ENCODE measurements at places on chromosomes 2 and 18. TPM values are rescaled to one million over a fixed set of nuclear protein-coding genes. Genes with fewer than 3 reads are reported as not detected.

PLCD4 gene
- total RNA-seq = 0.91 TPM

CNTNAP5 gene
- total RNA-seq = not detected

POMC gene
- 1.9 TPM for total RNA-seq

CROCC2 gene
- 2.4 TPM for total RNA-seq

GLI2 gene
- 39.1 TPM for total RNA-seq

CYBRD1 gene
- 188 TPM for total RNA-seq

PPP4R1 gene
- total RNA-seq = 121 TPM

UGT1A3 gene
- not detected for total RNA-seq

LIPG gene
- total RNA-seq = 0.46 TPM

NTSR2 gene
- 0.97 TPM for total RNA-seq

MARCO gene
- total RNA-seq = 1.1 TPM

ZBTB7C gene
- 20.1 TPM for total RNA-seq

RNF103 gene
- 35.6 TPM for total RNA-seq

SERPINB2 gene
- total RNA-seq = not detected

RNU2-63P gene
- total RNA-seq = not detected

PTH2R gene
- not detected for total RNA-seq

PLEK gene
- 1.5 TPM for total RNA-seq

SGPP2 gene
- total RNA-seq = 2.1 TPM

EGR4 gene
- total RNA-seq = not detected

ERLEC1 gene
- 38.9 TPM for total RNA-seq

INHBB gene
- total RNA-seq = 4.0 TPM

SPR gene
- 9.3 TPM for total RNA-seq

MAL gene
- not detected for total RNA-seq

PRKAG3 gene
- total RNA-seq = 0.32 TPM

SLC4A5 gene
- 6.3 TPM for total RNA-seq

ZSWIM2 gene
- total RNA-seq = not detected

PAX3 gene
- not detected for total RNA-seq

BOLL gene
- total RNA-seq = not detected

ABCG8 gene
- total RNA-seq = not detected

MEIS1 gene
- total RNA-seq = 33.9 TPM

SLC8A1 gene
- 9.0 TPM for total RNA-seq

C2orf81 gene
- total RNA-seq = 5.4 TPM

ARHGAP25 gene
- total RNA-seq = 9.5 TPM

NOL4 gene
- not detected for total RNA-seq

All from ovary (tissue), 10 donors.